Stimulated activated CD8-positive, alpha-beta memory T cell treated with anti-CD3 and anti-CD28 coated beads, Interleukin-15, amount 100 ng/mL, for 24 hours (primary cell): ENCODE measurements at places on chromosomes 3 and 15.
A peak's percentile ranks its signal among the peaks of the same experiment; 100 is the strongest.

GRCh38 chr15:85480923-85481322 lies 100.5 kb downstream of the AKAP13 start:
- DNase-seq: no peak

GRCh38 chr3:47425959-47426358 lies 45.1 kb downstream of the PTPN23 start:
- no peak for DNase-seq

GRCh38 chr15:69663441-69663840 lies 210.8 kb downstream of the RPLP1 start:
- DNase-seq: no peak

DNA sequence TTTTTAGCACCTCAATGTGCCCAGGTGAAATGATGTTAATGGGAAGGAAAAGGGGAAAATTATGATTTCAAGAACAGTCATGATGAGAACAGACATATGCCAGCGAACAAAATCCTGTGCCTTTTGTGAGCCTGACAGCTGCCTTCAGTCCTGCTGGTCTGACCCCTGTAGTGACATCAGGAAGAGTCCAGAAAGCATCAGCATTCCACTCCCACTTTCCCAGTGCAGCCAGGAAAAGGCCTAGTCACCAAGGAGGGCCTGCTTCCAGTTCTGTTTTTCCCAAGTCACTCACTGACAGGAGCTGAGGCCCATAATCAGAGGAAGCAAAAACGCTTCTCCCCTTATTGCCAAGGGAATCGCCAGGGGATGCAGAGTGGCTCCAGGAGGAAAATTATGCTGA lies 218.4 kb downstream of the ABHD5 start:
- no peak for DNase-seq

DNA sequence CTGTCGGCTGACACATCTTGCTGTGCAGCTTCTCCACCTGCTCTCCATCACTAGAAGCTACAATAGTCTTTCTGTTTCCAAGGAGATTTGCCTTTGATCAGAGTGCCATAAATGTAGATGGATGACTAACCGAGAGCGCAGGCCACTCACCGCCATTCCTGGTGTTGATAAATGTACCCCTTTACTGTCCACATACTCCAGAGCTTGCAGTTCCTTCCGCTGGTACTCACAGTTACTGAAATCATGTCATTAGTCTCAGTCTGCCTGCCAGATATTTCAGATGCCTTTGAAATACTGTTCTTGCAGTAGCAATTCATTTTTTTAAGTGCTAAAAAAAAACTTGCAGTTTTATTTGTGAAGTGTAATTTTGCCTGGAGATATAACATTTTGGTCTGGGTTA lies 72.3 kb downstream of the BLM start:
- no peak for DNase-seq

- DNase-seq: no peak
These were observed 39.3 kb downstream of the PDHB start for GRCh38 chr3:58394339-58394738.

GRCh38 chr15:32007355-32007960 lies 22.9 kb upstream of the CHRNA7 start:
- no peak for DNase-seq

DNA sequence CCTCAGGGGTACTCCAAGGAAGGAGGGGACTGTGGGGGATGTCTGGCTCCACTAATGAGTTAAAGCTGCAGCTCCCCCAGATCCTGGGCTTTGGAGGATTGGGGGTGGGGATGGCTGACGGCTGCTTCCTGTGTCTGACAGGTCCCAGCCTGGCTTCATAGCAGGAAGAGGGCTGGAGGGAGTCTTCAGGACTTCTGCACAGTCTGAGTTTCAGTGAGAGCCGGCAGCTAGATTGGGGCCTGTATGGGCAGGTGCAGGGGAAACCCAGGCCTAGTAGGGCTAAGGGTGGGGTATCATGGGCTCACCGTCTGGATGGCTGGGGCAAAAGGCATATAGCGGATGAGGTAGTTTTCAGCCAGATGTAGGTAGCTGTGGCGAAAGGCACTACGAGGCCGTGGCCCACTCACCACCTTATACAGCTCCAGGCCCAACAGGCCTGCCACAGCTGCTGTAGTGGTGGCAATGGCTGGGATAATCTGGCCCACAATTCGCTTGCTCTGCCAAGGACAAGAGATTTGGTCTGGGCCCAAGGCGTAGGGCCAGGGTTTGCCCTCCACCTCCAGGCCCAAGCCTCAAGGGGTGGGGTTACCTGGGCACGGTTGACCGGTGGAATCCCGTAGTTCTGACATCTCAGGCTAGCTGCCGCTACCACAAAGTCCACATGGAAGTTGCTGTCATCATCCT lies 4.5 kb downstream of the INKA1 start:
- DNase-seq: no peak

DNA sequence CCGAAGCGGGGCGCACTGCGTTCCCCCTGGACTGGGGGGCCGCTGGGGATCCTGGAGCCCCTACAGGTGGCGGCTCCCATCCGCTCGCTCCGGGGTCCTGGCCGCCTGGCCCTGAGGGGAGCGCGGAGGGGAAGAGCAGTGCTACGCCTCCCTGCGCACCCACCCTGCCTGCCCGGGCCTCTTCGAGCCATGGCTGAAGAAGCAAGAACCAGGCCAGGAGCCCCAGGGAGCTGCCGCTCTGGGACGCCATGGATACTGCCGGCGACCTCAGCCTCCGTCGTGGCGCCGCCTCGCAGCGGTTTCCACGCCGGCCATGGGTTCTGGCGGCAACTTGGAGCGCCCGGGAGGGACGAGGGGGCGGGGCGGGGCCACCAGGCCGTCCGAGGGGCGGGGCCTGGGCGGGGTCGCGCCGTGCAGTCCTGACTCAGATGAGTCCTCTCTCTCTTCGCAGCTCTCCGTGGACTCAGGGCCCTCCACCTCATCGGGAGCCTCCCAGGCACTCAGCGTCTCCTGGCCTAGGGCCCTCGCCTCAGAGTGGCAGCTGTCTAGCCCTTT lies 50.9 kb downstream of the MYL3 start:
- peak; percentile 60 for DNase-seq
